ENCODE measurements at places on chromosomes 3 and 15. TPM values are rescaled to one million over a fixed set of nuclear protein-coding genes. Genes with fewer than 3 reads are reported as not detected.

CD96 gene
- total RNA-seq: 0.42 TPM

SLC25A26 gene
- total RNA-seq: 23.8 TPM

ZPLD1 gene
- not detected for total RNA-seq

KCNAB1 gene
- total RNA-seq: not detected

GP5 gene
- 0.15 TPM for total RNA-seq

NME9 gene
- 0.79 TPM for total RNA-seq

TMEM40 gene
- total RNA-seq: 12.3 TPM

SOX14 gene
- total RNA-seq: not detected

ANKRD63 gene
- total RNA-seq: 0.89 TPM

RETNLB gene
- total RNA-seq: not detected

KBTBD8 gene
- 1.4 TPM for total RNA-seq

- DNase-seq: no peak
These were observed 25.9 kb downstream of the TRIM71 start for GRCh38 chr3:32843510-32844321.

DNA sequence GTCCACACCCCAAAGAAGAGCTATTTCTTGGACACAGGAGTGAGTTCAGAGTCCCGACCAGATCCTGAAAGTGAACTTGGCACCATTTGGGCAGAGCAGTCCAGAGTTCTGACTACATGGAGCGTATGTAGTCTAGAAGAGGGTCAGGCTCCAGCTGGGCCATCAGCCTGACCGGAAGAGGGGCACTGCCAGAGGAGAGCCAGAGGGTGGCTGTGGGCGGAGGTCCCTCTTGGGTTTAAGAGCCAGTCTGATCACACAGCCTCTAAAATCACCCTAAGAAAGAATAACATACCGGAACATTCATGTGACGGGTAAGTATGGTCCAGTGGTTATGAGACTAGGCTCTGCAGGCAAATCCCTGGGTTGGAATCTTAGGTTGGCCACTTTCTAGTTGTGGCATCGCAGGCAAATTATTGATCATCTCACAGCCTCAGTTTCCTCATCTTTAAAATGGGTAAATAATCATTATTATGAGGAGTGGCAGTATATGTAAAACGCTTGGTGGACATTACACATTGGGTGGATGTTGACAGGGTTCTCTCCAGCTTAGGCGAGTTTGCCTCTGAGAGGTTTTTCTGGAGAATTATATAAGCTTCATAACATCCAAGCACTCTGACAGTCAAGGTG is 2.1 kb upstream of the RAP2B start:
- no peak for DNase-seq

GRCh38 chr3:22353126-22353525 is 602.1 kb upstream of the ZNF385D start:
- no peak for DNase-seq

DNA sequence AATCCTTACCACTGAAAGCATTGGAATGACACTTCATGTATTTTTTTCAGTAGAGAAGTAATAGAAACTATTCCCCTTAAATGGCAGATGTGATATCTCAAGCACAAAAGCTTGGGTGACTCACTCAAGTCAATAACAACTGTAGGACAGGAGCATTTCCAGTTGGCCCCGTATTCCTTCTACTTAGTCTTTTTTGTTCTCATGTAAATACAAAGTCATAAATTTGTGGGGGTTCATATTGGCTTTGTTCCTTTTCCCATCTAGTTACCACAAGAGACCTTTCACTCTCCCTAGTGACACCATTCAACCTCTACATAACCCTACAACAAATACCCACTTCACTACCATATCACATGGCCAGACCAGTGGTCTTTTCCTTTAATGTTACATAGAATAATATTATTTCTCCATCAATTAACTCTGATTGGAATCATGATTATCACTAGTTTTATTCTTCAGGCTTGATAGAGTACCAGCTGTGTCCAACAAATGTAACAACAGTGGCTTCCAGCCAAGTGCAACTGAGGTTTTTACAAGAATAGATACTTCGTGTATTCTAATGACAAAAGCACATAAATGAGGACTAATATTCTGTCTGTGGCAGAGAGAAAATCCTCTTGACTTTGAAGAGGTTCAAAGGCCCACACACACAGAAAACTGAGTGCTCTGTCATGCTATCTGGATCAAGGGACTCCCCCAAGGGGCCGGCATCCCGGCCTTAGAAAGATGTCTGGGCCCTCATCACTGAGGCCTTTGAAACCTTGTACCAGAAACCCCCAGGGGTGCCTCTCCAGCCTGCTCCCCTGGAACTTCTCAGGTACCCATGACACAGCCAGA is 94.0 kb upstream of the THBS1 start:
- DNase-seq: no peak

DNA sequence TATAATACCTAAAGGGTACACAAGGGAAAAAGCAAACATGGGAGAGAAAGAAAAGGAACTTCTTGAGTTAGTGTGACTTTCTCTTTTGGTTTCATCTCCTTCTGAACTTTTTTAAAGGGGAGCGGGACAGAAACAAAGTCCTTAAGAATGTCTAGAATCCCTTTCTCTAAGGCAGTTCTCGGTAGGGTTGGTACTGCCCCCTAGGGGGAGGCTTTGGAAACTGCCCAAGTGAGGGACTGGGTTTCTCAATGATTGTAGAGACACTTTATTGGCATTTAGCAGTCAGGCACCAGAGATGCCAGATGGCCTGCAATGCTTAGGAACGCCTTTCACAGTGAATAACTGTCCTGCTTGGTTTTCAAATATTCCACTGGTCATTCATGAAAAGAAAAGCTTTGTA is 172.7 kb downstream of the WDR72 start:
- DNase-seq: peak; percentile 28

DNA sequence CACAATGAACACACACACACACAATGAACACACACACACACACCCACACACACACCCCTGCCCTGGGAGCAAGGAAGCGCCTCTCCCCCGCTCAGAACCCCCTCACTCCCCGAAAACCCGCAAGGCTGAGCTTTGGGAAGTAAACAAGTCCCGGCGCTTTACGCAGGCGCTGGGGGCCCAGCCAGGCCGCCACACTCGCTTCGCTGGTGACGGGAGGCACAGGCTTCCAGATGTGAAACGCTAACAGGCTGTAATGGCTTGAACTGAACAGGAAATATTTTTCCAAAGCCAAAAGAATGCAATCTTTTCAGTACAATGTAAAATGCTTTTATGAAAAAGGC is 122.7 kb upstream of the IGF1R start:
- no peak for DNase-seq

DNA sequence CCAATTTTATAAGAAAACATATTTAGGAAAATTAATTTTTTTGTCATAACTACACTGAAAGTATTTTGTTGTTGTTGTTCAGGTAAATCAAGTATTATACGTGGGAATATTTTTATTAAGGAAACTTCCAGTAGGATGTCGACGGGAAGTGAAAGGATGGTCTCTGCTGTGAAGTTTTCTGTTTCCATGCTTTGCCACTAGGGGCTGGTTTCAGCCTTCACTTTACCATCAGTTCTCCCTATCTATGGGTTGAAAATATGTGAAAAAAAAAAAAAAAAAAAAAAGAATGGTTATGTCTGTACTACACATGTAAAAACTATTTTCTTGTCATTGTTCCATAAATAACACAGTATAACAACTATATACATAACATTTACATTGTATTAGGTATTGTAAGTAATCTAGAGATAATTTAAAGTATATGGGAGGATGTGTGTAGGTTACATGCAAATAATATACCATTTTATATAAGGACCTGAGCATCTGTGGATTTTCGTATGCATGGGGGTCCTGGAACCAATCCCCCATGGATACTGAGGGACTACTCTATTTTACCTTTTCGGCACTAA is 136.7 kb downstream of the SMAD6 start:
- peak; percentile 24 for DNase-seq

GRCh38 chr3:47836986-47837385 is 34.0 kb downstream of the DHX30 start:
- DNase-seq: no peak

DNA sequence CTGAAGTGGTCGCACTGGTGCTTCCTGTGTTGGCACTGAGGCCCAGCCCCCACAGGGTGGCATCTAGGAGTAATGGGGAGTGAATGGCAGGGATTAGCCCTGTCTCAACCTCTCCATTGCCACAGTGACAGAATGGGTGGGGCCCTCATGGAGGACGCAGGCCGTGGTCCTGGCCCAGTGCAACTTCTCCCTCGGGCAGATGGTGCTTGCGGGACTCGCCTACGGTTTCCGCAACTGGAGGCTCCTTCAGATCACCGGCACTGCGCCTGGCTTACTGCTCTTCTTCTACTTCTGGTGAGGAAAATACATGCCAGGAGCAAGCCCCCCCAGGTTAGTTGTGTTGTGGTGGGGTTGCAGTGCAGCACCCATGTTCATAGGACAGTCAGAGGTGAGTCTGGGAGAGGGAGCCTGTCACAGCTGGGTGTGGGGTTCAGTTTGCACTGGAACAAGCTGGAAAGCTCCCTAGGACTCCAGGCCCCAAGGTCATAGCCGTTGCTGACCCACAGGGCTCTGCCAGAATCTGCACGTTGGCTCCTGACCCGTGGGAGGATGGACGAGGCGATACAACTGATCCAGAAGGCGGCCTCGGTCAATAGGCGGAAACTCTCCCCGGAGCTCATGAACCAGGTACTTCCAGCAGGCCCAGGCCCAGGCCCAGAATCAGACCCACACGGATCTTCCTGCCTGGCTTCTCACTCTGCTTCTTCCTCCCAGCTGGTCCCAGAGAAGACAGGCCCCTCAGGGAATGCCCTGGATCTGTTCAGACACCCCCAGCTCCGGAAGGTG is 7.0 kb upstream of the SLC22A14 start:
- no peak for DNase-seq

DNA sequence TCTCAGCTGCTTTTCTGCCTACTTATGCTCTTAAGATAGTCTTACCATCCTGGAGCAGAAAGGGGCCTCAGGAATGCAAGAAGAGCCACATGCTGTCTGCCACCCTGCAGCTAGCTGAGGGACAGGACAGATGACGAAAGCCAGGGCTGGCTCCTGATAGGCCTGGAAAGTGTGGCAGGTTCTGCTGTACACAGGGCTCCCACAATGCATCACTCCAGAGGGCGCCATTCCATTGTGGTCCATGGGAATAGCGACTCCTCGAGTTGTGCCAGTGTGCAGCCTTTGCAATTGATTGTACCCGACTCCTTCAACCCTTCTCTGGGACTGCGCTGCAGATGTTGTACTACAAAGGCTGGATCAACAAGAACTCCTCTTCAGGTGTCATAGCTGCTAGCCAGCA is 11.2 kb downstream of the ACAN start:
- DNase-seq: no peak

- no peak for DNase-seq
These were observed 83.6 kb upstream of the SPATA12 start for GRCh38 chr3:56976651-56977560.

GRCh38 chr15:61421938-61422337 is 192.8 kb upstream of the RORA start:
- DNase-seq: no peak

- no peak for DNase-seq
These were observed 1086.9 kb downstream of the DIPK2A start for GRCh38 chr3:145058483-145058882.

GRCh38 chr15:74955017-74955416 is 1.6 kb downstream of the RPP25 start:
- DNase-seq: no peak

DNA sequence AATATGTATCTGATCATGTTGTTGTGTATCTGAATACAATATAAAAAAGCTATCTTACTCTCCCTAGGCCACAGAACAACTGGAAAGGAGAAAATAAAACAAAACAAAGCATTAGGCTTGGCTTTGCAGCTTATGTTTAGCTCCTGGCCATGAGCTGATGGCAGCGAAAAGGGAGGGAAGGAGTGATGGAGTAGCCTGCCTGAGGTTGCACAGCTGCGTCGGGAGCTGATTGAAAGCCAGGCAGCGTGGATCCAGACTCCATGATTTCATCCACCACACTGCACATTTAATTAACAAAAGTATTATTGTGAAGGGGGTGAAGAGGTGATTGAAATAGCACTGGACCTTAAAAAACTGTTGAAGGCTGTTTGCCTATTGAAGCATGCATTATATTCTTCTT is 212.2 kb downstream of the GABRG3 start:
- no peak for DNase-seq

DNA sequence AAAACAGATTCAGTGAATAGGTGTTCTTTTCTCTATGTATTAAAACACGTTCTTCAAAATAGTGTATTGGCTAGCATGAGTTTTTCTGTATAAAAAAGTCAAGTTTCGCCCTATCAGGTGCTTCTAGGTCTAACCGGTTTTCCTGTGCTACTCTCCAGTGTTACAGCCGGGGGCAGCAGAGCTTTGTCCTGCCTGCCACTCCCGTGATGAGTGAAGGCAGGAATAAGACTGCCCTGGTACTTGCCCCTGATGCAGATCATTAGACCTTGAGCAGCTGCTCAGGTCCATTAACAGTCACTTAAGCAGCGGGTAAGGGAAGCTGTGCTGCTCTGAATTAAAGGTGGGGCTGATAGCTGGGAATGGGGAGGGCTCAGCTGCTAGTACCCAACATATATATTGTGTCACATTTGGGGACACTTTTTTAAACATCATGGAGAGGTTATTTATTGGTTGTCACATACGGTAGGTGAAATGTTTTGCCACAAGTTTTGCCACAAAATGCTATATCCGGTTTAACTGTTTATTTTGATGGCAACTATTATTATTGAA is 1.3 kb upstream of the UNC13C start:
- DNase-seq: no peak

GRCh38 chr3:143132246-143132980 is 12.8 kb downstream of the CHST2 start:
- no peak for DNase-seq

GRCh38 chr3:52754373-52754772 is 16.4 kb downstream of the NEK4 start:
- no peak for DNase-seq

DNA sequence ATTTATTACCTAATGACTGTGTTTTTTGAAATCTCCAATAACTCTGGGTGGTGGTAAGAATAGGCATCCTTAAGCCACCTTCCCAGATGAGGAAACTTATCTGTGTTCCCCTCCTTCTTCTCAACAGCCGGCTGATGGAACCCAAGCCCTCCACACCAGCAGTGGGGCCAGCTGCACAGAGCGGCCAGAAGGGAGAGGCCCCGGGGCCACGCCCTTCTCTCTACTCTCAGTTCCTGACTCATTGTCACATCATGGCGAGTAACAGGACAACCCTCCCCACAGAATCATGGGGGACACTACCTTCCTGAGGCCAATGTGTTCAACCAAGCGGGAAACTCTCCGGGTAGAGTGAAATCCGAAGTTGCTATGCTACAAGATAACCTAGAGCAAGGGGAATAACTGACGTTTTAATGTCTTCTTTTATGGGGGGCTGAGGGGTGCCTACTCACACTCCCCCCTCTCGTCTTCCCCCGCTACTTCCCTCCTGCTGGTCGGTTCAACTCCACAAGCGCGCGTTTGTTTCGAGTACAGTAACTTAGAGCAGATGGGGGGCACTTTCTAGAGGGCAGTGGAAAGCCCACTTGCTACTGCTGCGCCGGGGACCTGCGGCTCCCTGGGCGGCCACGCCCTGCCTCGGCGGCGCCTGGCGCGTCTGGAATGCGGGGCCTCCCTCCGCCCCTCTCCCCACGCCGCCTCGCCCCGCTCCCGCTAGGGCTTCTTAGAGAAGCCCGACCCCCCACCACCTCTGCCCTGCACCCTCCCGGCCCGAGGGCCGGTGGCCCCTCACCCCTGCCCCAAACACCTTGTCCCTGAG is 621 bp downstream of the ANXA2 start:
- no peak for DNase-seq

- DNase-seq: no peak
These were observed 27.2 kb downstream of the AQR start for GRCh38 chr15:34942363-34942762.

- no peak for DNase-seq
These were observed 46.5 kb downstream of the BSN start for GRCh38 chr3:49600781-49601180.
